CD4-positive, alpha-beta T cell (primary cell): ENCODE measurements at places on chromosomes 4 and X. TPM values are rescaled to one million over a fixed set of nuclear protein-coding genes. Genes with fewer than 3 reads are reported as not detected.

DNA sequence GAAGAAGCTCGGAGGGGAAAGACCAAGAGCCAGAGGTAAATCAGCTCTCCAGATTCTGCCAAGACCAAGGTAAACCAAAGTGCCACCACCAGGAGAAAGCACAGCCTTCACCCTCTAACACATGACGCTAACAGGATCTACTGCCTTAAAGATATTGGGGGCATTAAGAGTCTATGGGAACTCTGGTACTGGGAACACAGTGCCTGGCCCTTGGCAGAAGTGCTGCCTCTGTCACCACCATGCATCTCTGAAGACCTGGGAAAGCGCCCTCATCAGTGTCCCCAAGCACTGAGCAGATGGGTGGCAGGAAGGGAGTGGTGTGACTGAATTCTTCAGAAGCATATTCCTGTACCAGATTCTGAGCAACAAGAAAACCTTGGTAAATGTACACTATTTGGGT lies 1.3 kb downstream of the QDPR start:
- DNase-seq: no peak

Gene HSFX4
- total RNA-seq: not detected

Gene GDI1
- 144 TPM for total RNA-seq

DNA sequence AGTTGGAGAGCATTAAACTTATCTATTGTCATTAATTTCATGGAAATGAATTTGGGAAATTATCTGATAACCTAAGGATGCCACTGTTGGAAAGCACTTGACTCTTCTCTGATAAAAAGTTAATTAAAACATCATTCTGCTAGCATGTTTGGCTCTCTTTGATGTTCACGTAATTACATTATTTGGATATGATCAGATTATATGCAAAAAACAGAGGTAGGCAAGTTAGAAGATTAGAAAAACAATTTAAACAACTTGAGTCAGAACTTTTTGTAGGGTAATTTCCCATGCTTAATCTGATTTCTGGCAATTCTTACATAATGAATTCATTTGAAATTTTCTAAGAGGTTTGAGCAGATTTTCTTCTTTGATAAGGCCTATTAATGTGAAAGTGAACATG lies 882.9 kb downstream of the TRAM1L1 start:
- no peak for DNase-seq

GRCh38 chr4:5839751-5840674 lies 52.9 kb downstream of the CRMP1 start:
- no peak for DNase-seq

DNA sequence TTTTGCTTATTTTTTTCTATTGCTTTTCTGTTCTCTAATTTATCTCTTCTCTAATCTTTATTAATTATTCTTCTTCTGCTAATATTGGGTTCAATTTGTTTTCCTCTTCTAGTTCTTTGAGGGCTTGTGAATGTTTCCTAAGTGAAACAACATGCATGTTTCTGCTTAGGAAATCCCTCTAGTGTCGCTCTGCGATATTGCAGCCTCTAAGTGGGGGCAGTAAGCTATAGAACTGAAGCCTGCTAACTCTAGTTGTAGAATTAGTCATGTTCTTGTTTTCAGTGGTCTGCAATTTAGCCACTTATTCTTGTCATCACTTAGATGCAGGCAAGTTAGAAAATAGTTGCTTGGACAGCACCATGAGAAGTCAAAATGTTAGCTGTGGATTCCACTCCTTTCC lies 222.6 kb downstream of the SPIN4 start:
- peak; percentile 19 for DNase-seq

Gene RRH
- total RNA-seq: not detected
